ENCODE measurements at places on chromosomes 7 and 10.

- DNase-seq: no peak
Observed at GRCh38 chr10:78416031-78417011, 382.7 kb downstream of the RPS24 start.

- no peak for DNase-seq
Observed at GRCh38 chr7:24249266-24249665, 34.7 kb upstream of the NPY start.

DNA sequence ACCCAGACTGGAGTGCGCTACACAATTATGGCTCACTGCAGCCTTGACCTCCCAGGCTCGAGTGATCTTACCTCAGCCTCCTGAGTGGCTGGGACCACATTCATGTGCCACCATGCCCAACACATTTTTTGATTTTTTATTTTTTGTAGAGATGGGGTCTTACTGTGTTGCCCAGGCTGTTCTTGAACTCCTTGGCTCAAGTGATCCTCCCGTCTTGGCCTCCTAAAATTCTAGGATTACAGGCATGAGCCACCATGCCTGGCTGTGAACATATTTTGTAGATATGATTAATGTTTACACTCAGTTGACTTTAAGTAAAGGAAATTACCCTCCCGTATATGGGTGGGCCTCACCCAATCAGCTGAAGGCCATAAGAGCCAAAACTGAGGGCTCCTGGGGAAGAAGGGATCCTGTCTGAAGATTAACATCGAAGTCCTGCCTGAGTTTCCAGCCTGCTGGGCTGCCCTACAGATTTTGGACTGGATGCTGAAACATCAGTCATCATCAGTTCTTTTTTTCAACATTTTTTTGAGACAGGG lies 127.1 kb downstream of the ACTR3B start:
- DNase-seq: no peak

DNA sequence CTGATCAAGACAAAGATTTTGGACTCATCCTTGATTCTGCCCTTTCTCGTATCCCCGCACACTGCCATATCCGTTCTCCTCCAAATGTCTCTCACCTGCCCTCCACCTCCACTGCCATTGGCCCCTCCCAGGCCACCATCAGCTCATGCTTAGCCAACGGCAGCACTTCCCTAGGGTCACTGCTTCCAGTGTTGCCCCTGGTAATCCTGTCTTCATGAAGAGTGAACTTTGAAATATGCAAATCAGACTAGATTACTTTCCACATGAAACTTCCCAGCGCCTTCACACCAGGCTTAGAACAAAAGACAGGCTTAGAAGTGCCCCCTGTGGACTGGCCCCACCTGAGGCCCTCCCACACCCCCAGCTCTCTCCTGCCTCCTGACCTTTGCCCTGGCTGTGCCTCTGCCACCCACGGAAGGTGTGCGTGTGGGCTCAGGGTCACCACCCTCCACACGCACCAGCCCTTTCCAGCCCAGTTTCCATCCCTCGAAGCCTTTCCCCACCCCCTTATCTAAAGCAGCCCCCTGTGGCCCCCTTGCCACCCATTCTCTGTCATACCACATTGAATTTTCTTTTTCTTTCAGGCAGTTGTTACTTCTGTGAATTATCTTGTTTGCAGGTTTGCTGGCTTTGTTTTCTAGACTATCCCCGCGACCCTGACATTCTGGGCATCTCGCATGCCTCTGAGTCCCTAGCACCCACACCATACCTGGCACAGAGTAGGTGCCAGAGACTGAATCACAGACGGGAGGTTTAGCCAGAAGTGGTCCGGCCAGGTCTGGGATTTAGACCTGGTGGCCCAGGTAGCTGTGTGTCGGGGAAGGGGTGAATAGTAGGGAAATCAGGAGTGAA lies 26.8 kb upstream of the C10orf53 start:
- no peak for DNase-seq

DNA sequence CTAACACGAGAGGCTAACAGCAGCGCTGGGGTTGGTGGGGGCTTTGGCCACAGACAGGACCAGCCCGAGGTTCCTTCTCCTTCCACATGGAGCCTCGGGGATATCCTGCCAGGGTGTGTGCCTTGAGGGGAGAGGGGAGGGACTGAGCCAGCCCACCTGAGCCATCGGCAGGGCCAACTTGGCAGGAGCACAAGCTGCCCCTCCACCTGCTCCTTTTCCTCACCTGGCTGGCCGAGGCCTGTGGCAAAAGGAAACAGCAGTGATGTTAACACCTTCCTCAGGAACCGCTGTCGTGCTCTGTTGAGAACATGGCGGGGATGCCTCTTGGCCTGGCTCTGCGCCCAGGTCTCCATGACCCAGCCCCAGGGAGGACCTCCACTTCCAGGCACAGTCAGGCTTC lies 255.1 kb upstream of the PPP2R2D start:
- DNase-seq: no peak

All from occipital lobe (tissue), 3 donors.